Stimulated activated CD8-positive, alpha-beta memory T cell treated with anti-CD3 and anti-CD28 coated beads, Interleukin-4, amount 100 ng/mL, for 4 hours (primary cell): ENCODE measurements at places on chromosomes 2 and 18.

GRCh38 chr18:57973889-57974288 lies 70.1 kb upstream of the NEDD4L start:
- no peak for DNase-seq

GRCh38 chr2:215836881-215837280 lies 176.5 kb downstream of the MREG start:
- DNase-seq = no peak

DNA sequence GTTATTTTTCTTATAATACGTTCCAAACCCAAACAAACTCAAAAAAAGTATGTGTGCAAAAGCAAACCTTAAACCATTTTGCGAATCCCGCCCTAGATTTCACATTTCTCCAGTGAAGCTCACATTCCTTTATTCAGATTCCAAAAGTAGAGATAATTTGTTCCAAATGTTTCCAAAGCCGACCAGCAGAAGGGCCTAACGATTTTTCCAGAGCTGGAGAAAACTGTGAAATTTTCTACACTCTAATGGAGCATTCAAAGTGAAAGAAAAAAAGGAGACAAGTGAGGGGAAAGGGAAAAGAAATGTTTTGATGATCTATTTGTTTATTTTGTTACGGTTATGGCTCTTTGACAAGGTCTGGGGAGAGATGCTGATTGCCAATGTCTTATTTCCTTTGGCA lies 286.5 kb upstream of the SLC14A2 start:
- DNase-seq = no peak

GRCh38 chr18:27042177-27042576 lies 142.9 kb downstream of the CHST9 start:
- DNase-seq = no peak

- no peak for DNase-seq
Measured at GRCh38 chr18:10245846-10246175, 208.6 kb upstream of the APCDD1 start.
